Posterior cingulate gyrus (tissue), 11 donors: ENCODE measurements at places on chromosomes 16 and 17.
A peak's percentile ranks its signal among the peaks of the same experiment; 100 is the strongest.

- no peak for DNase-seq
Measured at GRCh38 chr17:66932311-66932710, 32.2 kb upstream of the CACNG4 start.

DNA sequence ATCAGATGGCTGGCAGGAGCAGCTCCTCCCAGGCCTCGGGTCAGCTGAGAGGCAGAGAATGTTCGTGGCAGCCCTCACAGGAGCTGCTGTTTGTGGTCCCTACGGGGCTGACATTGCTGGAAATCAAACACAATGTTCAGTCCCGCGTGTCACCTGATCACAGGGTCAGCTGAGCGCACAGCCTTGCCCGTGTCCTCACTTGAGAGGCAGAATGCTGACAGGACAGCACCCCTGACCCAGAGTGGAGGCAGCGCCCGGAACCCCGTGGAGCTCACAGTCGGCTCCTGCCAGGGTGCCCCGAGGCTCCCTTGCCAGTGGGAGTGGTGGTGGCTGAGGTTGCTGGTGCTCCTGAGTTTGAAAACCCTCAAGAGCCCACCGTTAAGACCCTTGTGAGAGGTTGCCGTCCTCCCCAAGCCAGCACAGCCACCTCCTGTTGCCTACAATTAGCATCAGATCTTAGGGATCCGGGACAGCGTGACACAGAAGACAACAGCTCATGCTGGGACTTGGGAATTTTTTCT lies 3.6 kb upstream of the CHMP6 start:
- no peak for DNase-seq

DNA sequence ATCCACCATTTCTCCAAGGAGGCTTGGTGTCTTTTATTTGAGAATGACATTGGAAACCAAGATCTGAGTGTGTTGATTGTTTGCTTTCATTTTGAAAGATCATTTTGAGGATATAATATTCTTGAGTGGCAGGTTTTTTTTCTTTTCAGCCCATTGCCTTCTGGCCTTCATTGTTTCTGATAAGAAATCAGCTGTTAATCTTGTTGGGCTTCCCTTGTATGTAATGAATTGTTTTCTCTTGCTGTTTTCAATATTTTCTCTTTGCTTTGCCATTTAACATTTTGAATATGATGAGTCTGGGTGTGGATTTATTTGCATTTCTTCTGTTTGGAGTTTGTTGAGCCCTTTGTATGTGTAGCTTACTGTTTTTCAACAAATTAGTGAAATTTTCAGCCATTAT lies 22.0 kb downstream of the PRSS54 start:
- no peak for DNase-seq

DNA sequence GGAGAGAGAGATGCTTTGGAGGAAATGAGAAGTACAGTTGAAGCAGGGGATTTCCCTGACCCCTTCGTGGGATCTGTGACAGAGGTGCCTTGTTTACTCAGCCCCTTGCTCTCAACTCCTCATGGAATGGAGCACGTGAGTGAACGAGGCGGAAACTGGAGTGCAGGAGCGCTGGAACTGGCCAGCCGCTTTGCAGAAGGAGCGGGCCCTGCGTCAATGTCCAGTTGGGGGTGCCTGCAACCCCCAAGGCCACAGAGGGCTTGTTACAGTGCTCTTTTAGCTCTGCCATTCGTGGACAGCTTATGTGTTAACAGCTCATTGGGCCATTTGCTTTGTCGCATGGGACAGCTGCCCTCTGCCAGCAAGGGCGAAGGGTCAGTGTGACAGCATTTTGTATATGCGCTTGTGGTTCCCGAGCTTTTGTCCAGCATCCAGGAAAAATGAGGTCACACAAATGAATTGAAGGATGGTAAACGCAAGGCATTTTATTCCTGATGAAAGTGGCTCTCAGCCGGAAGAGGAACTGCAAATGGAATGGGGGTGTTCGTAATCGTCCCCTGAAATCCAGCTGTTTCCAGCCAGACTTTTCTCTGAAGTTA lies 1395.1 kb downstream of the CDH8 start:
- no peak for DNase-seq

GRCh38 chr16:53826658-53827057 lies 122.7 kb downstream of the FTO start:
- DNase-seq: no peak

DNA sequence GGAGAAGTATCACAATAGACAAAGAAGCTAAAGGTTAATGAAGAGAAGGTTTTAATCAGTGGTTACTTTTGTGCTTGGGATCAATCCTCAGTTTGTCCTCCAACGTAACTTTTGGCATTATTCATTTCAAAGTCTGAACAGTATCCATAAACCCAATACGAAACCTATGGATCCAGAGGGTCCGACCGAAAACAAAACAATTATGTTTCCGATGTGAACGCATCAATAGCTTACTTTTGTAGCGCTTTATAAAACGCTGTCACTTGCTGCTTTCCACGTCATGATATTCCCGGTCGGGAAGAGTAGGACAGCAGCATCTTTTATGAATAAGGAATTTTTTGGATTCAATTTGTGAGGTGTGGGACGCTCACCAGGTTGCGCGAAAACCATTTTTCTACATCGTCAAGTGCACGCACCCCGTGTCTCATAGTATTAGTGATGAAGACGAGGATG lies 383.8 kb downstream of the ZFHX3 start:
- no peak for DNase-seq

GRCh38 chr17:14826358-14826757 lies 438.8 kb downstream of the PMP22 start:
- no peak for DNase-seq

- no peak for DNase-seq
Measured at GRCh38 chr17:81517339-81518112, 4.9 kb upstream of the ACTG1 start.

- DNase-seq: peak; percentile 27
Measured at GRCh38 chr16:65119901-65120401, 1.9 kb downstream of the CDH11 start.

DNA sequence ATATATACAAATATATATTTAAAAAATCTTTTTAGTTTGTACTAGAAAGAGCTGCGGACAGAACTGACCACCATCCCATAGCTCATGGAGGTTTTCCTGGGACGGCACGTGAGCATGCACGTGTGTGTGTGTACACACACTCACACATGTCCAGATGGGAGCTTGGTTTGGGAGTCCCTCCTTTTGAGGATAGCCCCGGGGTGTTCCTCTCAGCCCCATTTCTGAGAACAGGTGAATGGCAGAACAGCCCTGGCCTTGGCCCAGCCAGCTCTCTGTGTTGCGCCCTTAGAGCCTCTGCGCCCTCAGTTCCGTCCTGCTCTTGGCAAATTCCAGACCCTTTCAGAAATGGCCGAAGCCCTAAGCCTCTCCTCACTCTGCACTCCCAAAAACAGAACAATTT lies 70.1 kb downstream of the AMFR start:
- no peak for DNase-seq

- DNase-seq: no peak
Measured at GRCh38 chr17:17910060-17910459, 62.1 kb downstream of the TOM1L2 start.

- DNase-seq: no peak
Measured at GRCh38 chr17:1003972-1004768, 7.2 kb downstream of the TIMM22 start.

DNA sequence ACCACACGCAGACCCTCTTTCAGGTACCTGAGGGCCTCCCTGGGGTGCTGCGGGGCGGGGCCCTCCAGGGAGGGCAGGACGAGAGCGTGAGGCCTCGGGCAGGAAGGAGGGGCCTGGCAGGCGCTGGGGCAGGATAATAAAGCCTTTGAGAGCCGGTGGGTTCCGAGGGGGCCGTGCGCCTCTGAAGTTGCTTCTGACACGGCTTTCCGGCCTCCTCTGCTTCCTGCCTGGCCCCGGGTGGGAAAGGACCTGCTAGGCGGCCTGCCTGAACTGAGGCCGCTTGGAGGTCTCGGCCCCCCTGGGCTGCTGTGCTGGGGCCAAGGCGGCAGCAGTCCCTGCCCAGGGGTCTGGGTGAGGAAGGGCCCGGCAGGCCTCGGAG lies 10.4 kb downstream of the CENPX start:
- no peak for DNase-seq

DNA sequence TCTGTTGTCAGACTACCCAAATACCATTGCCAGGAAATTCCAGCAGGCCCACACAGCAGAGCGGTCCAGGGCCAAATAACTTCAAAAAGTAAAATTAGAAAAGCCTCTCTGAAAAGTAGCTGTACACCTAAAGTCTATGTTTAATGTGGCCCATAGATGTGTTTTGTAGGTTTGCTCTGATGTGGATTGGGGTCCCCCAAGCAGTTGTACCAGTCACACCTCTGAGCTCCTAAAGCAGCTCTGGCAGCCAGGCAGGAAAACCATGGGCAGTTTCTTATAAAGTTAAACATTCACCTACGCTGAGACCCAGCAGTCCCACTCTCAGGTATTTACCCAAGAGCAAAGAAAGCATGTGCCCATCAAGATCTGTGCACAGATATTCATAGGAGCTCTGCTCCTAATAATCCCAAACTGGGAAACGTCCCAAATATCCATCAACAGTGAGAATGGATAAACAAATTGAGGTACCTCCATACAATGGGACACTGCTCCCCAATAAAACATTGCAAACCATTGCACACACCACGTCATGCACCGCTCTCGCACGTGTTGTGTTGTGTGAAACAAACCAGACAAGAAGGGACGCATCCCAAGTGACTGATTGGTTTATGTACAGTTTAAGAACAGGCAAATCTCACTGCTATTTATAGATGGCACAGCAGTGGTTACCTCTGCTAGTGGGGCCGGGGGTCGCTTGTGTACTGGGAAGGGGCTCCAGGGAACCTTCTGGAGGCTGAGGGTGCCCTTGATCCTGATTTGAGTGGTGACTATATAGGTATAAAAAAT lies 15.8 kb upstream of the PRM1 start:
- no peak for DNase-seq

DNA sequence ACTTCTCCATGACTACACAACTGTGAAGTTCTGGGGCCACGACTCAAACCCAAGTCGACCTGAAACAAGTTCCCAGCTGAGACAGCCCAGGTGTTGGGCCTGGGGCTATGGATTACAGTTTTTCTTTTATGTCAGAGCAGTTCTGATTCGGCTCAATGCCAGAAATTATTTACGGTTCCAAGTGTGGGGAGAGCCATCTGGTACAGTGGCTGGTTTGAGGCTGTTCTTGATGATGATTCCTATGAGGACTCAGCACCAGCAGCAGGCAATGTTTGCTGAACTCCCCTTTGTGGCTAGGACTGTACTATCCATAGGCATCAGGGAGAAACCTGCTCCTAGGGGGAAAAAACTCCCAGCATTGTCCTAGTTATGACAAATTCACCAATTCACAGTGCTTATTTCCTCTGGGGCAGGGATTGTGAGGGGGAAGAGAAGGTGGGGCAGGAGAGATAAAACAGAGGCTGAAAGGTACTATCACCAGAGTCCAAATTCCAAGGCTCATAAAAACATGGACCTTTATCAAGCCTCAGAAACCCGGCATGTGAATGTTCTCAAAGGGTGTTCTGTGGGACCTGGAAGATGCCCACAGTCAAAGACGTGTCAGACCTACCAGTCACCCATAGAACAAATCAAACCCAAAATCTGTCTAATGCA lies 18.2 kb upstream of the CMTM4 start:
- DNase-seq: no peak

- no peak for DNase-seq
Measured at GRCh38 chr17:13582776-13583547, 18.8 kb downstream of the HS3ST3A1 start.

- no peak for DNase-seq
Measured at GRCh38 chr17:82974136-82974952, 105.1 kb upstream of the METRNL start.

GRCh38 chr17:49889500-49889899 lies 41.6 kb upstream of the TAC4 start:
- DNase-seq: no peak

GRCh38 chr16:20263138-20263855 lies 64.0 kb downstream of the GP2 start:
- DNase-seq: no peak

- peak; percentile 93 for DNase-seq
Measured at GRCh38 chr17:78432226-78433012, 54.0 kb downstream of the PGS1 start.

- no peak for DNase-seq
Measured at GRCh38 chr17:20096430-20096829, 87.3 kb downstream of the SPECC1 start.

- no peak for DNase-seq
Measured at GRCh38 chr17:3685174-3685573, 10.8 kb downstream of the P2RX5 start.

DNA sequence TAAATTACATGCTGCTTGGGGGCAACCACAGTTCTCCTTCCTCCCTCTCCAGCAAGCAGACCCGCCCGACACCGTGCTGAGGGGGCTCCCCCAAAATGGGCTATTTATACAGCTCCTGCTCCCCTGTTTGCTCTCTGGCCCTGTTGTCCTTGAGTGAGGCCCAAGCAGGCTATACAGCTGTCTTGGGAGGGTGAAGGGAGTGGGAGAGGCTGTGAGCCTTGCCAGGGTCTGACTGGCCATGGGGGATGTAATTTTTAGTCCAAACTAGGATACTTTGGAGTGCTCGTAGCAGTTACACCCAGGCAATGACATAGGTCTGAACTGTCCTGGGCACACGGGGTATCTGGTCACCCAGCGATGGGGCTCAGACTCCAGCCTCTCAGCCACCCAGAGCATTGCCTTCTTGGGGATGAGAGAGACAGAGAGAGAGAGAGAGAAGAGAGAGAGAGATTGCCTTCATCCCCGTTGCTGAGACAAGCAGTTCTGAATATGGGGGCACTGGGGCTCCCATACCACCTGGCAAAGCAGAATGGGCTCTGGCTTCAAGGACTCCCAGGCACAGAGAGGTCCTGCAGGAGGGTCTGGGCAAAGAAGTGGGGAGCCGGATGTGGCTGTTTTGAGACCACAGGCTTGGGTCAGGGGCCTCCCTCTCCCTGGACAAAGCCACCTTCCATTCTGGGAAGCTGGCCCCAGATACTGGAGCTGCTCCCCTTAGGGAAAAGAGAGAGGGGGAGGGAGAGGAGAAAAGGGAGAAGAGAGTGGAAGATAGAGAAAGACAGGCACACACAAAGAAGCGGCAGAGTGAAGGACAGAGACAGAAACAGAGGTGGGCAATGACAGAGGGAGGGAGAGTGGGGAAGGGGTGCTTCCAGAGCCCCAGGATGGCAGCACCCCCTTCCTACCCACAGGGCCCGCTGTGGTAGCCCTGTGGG lies 10.7 kb upstream of the TMEM92 start:
- no peak for DNase-seq

DNA sequence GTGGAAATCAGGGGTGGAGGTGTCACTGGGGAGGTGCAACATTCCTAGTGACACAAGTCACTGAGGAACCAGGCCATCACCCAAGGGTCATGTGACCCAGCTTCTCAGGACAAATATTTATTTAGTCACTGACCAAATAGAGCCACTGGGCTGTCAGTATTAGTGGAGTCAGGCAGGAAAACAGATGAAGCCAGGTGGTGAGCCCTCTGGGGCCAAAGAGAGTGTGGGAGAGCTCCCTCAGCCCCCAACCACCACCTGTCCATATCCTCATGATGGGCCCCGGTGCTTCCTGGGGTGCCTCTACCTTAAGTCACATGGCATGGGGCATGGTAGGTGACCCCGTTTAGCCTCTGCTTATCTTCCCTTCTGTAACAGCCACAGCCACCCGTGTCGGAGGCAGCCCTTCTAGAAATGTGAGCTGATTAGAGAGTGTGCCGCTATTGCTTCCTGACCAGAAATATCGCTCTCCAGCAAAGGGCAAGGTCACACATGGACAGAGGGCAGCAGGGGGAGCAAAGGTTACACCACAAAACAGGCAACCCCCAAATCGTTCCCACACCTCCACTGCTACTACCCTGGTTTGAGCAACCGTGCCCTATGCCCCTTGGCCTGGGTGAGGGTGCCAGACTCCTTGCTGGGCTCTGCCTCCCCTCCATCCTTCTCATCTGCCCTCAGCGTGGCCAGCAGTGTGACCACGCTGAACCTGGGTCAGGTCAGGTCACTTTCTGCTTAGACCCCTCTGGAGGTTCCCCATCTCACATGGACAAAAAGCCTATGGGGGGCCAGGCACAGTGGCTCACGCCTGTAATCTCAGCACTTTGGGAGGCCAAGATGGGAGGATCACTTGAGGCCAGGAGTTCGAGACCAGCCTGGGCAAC lies 8.6 kb upstream of the AKTIP start:
- DNase-seq: no peak
